ENCODE measurements at places on chromosomes 3 and 15.

DNA sequence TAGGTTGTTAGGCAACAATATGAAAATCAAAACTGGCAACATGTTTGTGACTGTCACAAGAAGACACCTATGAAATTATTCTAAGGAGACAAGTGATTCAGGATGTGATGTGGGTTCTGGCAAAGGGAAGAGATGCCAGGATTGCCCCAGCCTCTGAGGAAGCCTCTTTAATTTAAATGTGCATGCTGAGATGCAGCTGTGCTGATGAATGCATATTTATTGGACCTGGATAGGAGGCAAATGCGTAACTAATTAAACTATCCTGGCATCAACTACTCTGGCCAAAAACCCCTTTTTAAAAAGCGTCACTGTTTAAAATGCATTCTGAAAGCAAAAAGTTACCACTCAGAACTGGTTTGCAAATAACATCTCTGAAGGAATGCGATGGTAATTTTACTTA, 176.5 kb upstream of the DPH6 start:
- no peak for DNase-seq

GRCh38 chr3:197550489-197550888, 5.3 kb downstream of the BDH1 start:
- no peak for DNase-seq

- no peak for DNase-seq
Measured at GRCh38 chr3:104438706-104439105, 928.0 kb upstream of the ALCAM start.

DNA sequence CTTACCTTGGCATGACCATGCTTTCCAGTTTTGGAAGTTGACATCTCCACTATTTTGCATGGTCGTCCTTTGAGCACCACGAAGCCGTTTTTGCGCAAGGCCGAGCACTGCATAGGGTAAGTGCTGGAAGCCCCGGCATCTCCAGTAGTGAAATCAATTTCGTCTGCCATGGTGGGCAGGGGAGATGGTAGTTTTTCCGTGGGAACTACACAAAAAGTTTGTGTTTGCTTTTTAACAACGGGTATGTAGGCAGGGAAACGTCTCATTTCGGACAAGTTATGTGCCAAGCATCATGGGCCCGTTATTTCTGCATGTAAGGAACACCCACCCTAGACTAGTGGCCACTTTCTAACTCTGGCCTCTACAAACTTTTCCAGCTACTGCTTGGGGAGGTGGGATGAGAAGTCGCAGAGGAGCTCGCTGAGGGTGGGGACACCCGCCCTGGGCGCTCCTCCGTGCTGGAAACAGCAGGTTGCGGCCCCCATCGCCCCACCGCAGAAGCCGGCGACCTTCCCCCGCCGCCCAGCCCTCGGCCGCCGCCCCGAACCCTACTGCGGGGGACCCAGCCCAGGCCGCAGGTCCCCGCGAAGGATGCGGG, 701 bp downstream of the EIF5A2 start:
- no peak for DNase-seq

DNA sequence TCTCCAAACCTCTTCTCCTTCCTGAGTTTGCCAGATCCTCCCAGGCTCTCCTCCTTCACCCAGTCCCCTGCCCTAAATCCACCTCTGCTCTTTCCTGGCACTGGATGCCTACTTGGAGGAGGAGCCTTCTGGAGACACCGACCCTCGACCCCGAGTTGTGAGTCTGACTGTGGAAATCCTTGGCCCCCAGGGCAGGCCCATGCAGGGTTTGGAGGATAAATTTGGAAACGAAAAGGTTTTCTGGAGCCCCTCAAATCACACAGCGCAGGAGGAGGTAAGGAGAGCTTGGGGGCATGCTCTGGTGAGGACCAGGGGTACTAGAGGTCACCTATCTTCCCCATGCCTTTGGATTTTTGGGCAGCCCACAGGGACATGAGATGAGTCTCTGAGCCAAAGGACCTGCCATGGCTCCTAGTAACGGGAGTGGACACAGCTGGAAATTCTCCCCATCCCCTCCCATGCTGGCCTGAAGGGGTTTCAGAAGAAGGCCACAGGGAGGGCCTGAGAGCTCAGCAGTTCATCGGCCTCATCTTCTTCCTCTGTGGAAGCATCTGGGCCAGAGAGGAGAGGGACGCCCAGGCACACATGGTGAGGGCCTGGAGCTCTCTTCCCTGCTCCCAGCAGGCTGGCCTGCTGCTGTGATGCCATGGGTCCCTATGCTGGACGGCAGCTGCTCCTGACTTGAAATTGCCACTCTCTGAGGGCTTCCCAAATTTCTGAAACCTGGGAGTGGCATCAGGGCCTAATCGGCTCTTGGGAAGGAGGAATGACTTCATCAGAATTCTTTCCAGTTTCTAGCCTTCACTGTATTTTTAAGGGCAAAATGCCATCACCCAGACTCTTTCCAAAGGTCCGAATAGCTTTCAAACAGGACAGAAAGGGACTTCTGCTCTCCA, 68.6 kb upstream of the ITGA11 start:
- DNase-seq: no peak

DNA sequence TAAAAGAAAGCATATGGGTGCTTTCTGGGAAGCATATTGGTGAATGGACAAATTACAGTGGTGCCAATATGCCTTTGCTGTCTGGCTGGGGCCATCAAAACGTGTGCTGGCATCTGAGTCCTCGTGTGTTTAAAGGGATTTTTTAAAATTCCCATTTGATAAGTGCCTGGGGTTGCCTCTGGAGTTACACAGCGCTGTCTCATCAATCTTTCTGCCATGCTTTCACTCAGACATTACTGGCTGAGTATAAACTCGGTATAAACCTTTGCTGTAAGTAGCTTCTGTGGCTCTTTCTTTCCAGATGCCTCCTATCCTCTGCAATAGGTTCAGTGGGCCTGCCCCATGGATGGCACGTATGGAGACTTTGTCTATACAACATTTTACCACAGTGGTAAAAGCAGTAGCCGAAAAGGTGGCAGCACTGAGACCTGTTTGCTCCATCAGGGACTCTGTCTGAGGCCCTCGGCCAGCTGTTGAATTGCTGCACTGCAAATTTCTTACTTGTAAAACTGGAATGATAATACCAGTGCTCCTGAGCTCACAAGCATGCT, 195.5 kb downstream of the LPP start:
- DNase-seq: no peak
